Naive thymus-derived CD4-positive, alpha-beta T cell (primary cell): ENCODE measurements at places on chromosomes 16 and 17.

DNA sequence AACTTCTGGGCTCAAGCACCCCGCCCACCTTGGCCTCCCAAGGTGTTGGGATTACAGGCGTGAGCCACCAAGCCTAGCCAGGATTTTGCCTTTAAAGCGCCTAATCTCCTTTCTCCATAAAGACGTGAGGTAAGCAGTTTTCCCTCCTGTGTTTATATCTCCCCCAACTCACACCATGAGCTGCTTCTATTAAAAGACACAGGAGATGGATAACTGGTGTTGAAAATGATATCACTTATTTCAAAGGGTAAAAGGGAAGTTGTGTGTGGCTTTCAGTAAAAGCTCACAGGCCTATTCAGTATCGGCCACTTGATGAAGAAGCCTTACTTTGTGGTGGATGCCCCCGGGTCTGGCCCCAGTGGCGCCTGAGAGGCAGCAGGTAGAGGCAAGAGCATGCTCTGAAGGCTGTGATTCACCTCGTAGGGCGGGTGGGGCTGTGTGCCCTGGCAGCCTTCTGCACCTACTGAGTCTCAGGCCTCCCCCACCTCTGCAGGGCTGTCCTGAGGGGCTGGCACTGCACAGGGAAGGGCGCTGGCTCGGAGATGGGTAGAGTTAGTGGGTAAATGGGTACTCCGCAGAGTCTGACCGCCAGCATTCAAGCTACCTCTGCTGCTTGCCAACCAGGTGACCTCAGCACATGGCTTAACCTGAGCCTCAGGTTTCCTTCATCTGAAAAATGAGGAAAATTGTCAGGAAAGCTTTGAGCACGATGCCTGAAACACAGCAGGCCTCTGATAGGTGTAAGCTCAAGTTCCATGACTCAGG lies 146.8 kb downstream of the CLEC16A start:
- DNase-seq = no peak

GRCh38 chr17:8681170-8681949 lies 50.8 kb upstream of the MYH10 start:
- no peak for DNase-seq

- no peak for DNase-seq
Measured at GRCh38 chr16:84463221-84463620, 41.2 kb downstream of the MEAK7 start.

DNA sequence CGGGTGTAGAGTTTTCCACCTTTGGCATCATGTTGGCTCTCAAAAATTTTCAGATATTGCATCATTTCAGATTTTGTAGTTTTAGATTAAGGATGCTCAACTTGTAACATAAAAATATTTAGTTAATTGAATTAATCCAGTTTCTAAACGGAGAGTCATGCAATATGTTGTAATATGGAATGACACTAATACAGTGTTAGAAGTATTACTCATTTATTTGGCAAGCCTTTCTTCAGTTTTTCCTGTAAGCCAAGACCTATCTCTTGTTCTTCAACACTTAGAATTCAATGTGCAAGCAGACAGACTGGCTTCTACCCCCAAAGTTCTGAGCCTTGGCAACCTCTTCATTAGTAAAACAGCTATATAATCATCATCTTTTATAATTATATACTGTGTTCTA lies 985.0 kb upstream of the GOT2 start:
- no peak for DNase-seq

GRCh38 chr17:78383725-78384471 lies 5.4 kb downstream of the PGS1 start:
- no peak for DNase-seq

GRCh38 chr16:1034230-1035065 lies 38.1 kb upstream of the SSTR5 start:
- DNase-seq = no peak

DNA sequence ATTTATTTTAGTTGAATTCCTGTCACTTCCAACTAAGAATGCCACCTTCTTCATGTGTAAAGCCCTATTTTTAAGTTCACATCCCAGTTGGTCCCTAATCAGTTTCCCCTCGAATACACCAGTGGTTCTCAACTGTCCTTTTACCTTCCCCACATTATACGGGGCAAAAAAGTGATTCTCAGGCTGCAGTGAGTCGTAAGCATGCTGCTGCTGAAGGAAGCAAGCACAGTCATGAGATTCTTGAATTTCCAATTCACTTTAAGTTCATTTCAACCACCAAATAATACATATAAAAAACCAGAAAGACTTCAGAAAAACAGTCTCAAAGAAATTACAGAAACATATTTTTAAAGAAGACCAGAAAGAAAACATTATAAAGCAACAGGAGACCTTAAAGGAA lies 47.9 kb downstream of the UBE2G1 start:
- DNase-seq = no peak

DNA sequence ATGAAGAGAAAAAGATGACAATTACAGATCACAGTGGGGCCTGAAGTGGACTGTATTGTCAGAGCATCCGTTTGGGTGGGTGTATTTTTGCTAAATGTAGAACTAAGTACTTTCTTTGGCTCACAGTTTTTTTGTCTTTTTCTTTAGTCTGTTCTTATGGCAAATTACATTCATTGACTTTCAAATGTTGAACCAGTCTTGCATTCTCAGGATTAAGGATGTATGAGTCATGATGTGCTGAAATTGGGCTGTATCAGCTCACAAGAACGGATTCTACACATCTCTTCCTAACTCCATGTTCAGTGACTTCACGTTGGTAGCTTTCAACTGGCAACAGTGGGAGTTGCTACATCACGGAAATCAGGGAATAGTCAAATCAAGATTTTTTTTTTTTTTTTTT lies 66.5 kb downstream of the TEX2 start:
- DNase-seq = no peak

DNA sequence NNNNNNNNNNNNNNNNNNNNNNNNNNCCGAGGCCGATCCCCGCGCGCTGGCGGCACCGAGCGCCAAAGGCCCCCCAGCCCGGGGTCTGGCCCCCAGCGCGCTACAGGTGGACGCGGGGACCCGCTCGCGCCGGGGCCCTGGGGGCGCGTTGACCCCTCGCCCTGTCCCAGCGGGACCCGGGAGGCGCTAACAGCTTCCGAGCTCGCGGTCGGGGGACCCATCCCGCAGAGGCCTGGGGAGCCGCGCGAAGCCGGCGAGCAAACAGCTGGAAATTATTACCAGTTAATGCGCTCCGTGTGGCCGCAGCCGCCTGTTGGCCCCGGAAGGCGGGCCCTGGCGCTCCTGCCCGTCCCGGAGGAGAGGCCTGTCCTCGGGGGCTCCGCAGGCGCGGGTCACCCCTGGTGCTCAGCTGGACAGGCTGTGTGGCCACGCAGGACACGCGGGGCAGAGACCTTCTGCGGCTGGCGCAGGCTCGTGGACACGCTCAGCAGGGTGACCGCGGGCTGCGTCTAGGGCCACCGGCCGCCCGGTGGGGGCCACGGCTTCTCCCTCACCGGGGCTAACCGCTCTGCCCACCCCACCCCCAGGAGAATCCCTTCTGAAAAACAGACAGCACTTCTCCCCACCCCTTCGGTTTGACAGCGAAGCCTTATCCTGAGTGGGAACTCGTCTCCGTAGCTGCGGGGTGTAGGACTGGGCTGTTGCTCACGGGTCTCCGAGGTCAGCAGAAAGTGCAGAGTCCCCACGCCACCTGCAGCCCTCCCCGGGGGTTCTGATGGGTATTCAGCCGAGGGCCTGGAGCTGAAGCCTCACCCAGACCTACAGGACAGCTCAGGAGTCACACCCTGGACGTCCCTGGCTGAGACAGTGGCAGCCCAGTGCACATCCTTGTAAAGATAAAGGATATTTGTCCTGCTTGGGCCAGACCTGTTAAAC lies 138.7 kb upstream of the RPH3AL start:
- DNase-seq = peak; percentile 50

GRCh38 chr17:28969706-28970393 lies 18.5 kb upstream of the PHF12 start:
- no peak for DNase-seq

- DNase-seq = no peak
Measured at GRCh38 chr16:781346-782010, 6.7 kb downstream of the RPUSD1 start.

DNA sequence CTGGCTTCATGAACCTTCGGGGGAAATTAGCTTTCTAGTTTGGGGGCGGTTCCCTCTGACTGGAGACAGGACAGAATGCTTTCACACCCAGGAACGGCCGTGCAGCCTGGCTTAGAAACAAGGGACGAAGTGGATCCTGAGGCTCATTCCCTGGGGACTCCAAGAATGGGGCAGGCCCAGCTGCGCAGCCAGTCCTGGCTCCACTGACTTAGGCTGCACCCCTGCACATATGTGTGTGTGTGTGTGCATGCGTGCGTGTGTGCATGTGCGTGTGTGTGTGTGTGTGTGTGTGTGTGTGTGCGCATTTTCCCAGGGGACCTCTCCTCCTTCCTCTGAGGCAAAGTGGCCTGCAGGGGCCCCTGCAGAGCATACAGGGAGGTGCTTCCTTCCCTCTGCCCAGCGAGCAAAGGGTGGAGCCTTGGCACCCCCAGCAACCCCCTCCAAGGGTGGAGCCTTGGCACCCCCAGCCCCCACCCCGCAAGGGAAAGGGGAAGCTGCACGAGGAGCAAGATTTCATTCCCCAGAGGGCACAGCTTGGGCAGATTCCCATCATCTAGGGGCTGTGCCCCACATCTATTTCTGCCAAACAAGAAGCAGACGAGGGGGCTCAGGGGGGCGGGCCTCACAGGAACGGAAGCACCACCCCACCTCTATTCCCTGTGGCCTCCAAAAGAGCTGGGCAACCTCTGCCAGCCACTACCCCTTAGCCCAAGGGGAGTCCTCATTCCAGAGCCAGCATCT lies 97.6 kb upstream of the CBX4 start:
- no peak for DNase-seq

DNA sequence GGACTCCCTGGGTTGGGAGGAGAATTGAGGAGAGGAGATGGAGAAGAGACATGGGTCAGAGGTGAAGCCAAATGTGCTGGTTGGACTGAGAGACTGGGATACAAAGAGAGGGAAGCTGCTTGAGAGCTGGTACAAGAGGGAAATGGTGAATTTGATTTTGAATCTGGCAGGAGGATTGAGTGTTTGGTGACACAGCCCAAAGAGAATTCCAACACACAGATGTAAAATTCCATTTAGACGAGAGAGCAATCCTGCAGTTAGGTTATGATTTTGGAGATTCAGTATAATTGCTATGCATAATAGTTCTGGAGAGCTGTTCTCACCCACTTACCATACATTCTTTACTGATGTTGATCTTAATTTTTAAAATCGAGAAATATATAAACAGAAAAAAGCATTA lies 57.7 kb downstream of the HSD17B2 start:
- no peak for DNase-seq

GRCh38 chr17:34570506-34570905 lies 8.9 kb upstream of the TMEM132E start:
- DNase-seq = no peak
